ENCODE measurements at places on chromosomes 11 and 22.

- peak; percentile 47 for DNase-seq
These were observed 283.0 kb downstream of the DDX10 start for GRCh38 chr11:108947654-108948570.

DNA sequence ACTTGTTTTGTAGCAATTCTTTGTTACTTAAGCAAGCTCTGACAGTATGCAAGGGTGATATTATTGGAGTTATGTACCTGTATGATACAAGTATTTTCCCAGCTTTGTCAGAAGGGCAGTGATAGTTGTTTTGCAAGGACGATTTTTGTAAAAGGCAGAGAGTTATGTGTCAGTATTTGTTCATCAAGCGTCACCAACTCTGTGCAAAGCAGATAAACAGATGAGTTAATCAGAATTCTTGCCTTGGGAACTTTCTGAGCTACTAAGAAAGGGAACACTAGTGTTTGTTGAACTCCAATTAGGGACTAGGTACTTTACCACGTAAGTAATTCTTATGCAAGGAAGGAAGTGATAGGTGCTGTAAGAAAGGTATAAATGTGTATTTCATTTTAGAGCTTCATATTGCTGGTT is 1.4 kb downstream of the USP47 start:
- DNase-seq: peak; percentile 33

DNA sequence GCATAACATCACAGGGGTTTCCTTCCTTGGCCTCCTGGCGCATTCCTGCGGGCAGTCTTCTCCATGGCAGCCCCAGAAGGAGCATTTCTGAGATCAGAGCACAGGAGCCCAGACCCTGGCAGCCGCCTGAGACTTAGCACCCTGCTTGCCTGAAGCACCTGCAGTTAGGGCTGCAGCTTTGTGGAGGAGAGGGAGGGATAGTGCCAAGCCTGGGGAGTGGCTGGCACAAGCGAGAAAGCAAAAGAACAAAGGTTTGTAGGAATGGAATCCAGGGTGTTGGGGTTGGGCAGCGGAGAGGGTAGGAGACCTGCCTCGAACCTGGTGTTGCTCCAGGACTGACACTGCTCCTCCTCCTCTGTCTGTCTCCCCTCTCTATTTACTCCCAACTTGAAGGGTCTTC is 66.9 kb downstream of the SCN3B start:
- DNase-seq: peak; percentile 63

DNA sequence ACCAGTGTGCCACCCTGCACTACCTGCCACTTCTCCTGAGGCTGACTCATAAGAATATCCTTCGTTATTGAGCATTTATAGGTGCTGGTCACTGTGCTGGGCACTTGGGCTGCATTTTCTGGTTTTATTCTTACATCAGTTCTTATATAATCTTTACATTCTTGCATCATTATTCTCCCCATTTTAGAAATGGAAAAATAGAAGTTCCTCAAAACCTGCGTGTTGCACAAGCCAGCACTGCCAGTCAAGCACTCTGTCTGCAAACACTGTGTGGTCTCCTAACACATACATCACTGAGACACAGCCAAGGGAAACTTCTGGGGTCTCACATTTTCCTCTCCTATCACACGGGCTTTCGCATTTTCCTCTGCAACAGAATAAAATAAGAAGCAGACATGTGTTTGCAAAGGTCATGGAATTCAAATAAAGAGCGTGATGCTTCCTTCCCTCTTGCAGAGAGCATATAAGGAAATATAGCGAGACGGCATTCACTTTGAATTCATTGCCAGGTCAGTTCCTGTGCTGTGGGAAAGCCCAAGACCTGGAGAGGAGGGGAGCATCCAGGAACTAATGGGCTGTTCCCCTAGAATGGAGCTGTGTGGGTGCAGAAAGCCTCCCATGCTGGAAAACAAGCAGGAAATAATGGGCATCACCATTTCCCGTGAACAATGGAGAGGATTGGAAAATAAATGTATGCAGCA is 73.9 kb upstream of the SEZ6L start:
- no peak for DNase-seq

DNA sequence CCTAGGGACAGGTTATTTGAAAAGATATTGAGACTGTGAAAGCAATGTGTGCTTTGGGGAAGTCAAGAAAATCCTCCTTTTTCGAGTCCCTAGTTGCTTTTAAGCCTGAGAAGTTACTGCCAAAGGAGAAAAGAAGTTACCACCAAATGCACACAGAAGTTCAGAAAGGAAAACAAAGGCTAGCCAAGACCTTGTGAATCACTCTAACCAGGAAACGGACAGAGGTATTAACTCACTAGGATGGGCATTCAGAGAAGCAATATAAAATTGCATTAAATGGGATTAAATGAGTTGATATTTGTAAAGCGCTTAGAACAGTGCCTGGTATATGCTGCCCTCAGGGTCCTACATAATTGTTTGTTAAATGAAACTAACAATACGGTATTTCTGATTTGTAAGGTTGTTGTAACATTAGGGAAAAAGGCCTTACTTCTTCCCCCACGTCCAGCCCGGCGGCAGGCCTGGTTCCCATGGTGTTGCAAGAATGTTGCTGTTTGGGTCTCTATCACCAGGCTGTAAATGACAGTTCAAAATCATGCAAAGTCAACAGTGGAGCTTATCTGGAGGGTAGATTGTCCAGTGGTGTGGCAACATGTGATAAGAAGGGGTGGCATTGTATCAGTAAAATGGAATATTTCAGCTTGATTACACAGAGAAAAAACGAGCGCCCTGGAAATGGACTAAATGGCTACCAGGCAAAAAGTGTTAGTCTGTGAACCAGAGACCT is 7.1 kb downstream of the TMA7B start:
- DNase-seq: peak; percentile 11

GRCh38 chr11:70246196-70246595 is 24.3 kb upstream of the PPFIA1 start:
- DNase-seq: no peak

DNA sequence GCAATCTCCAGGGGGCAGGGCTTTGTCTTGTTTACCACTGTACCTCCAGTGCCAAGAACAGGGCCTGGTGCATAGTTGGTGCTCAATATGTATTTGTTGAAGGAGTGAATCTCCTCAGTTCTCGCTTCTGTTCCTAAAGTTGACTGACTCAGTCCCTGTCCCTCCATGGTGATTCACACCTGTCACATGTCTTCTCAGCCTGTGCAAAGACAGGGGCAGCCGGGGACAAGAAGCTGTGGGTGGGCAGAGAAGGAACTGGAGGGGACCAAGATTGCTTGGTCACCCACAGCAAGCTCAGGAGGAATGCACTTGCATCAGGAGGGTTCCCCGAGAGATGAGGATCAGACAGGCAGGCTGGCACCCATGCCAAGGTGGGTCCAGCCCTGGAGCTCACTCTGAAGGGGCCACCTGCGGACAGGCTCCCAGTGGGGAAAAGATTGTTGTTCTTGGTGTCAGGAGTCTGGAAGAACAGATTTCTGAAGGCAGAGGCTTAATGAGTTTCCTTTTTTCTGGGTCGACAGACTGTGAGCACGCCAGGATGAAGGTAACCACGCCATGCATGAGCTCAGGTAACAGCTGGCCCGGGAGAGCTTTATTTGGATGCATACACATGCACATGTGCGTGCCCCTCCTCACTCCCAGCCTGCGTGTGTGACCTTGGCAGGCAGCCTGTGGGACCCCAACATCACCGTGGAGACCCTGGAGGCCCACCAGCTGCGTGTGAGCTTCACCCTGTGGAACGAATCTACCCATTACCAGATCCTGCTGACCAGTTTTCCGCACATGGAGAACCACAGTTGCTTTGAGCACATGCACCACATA is 16.9 kb downstream of the IL17RA start:
- DNase-seq: no peak

DNA sequence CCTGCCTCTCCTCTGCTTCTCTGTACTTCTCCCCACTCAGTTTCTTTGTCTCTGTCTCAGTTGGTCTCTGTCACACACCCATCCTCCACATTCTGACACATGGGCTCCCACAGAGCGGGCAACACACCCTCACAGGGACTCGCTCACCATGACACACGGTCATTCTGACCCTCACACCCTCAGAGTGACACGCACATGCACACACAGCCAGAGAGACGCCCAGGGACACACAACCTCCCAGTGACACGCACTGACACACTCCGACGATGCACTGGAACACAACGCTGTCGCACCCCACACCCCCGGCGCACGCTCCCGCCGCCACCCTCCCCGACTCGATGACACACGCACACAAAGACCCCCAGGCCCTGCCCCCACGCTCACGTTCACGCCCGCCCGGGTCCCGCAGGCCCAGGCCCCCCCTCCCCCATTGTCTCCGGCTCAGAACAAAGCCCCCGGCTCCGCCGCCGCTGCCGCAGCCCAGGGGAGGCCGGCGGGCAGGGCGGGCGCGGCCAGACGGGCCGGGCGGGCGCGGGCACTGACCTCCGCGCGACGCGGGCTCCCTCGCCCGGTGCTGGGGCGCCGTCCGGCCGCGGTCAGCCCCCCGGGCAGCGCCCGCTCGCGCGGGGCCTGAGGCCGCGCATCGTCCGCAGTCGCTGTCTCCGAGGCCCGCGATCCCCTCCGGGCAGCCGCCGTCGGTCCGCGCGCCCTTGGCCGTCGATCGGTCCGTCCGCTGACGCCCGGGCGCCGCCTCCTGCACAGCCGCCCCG is 404 bp downstream of the DCHS1 start:
- no peak for DNase-seq

- no peak for DNase-seq
These were observed 119.6 kb downstream of the NAV2 start for GRCh38 chr11:19832086-19832750.

- DNase-seq: no peak
These were observed 1312.9 kb downstream of the FAM181B start for GRCh38 chr11:81420668-81421250.

- DNase-seq: no peak
These were observed 19.9 kb downstream of the SYN3 start for GRCh38 chr22:33038131-33038772.

DNA sequence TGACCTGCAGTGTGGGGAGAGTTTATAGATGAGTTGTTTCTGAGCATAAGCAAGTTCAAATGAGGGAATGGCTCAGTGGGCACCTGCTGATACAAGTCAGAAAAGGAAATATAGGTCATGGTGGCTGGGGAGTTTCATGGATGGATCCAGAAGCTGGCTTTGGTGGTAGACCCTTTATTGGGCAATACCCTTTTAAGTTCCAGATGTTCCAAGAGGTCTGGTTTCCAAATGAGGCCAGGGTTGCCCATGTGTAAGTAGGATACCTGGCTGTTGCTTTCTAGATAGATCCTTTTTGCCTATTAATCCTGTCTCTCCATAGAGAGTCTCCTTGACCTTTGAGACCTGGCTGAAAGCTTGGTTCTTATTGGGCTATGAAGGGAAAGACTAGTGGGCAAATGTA is 2.2 kb downstream of the STIM1 start:
- no peak for DNase-seq

DNA sequence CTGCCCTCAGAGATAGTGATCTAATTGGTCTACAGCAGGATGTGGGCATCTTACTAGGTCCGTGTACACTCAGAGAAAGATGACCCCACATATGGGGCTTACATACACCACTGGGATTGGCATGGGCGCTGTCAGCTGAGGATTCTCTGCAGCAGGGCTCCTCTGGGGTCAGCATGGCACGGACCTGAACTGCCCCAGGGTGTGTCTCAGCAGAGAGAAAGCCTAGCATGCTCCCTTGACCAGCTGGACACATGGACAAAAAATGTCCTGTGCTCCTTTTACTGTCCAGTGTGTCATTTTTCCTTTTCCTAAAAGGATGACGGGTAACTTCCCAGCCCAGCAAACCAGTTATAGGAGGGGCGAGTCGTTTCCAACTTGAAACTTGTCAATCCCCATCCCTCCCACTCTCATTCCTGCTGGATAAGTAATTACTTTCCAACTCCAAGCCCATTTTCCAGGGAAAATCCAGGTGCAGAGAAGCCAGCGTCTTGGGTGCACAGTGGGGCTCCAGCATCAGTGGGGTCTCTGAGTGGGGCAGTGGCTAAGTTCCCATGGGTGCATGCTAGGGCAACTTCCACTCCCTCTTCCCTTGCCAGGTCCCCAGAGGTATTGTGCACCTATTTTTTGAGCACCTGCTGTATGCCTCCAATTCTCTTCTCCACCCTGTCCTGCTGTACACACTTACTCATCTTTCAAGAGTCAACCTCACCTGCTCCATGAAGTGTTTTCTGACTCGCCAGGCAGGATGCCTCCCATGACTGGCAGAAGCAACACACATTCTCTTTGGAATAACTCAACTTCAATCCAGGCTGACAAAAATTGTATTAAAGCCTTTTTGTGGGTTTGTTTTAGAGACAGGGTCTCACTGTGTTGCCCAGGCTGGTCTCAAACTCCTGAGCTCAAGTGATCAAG is 5.0 kb downstream of the VSTM5 start:
- no peak for DNase-seq

DNA sequence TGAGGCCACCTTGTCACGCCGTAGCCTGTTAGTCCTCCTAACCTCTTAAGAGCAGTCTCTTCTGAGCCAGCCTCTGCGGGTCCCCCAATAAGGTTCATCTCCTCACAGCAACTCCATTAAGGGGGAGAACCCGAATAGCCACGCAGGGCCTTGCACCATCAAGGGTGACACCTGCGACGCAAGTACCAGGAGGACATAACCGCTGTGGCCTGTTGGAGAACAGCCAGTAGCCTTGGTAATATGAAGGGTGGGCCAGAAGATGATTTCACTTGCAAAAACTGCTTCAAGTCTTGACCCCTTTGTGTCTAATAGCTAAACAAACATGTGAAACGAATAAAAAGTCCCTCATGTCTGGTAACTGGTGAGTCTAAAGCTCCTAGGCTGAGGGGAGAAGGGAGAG is 14.8 kb downstream of the ARFGAP2 start:
- DNase-seq: no peak

GRCh38 chr11:35629914-35630313 is 11.7 kb downstream of the FJX1 start:
- DNase-seq: peak; percentile 85

DNA sequence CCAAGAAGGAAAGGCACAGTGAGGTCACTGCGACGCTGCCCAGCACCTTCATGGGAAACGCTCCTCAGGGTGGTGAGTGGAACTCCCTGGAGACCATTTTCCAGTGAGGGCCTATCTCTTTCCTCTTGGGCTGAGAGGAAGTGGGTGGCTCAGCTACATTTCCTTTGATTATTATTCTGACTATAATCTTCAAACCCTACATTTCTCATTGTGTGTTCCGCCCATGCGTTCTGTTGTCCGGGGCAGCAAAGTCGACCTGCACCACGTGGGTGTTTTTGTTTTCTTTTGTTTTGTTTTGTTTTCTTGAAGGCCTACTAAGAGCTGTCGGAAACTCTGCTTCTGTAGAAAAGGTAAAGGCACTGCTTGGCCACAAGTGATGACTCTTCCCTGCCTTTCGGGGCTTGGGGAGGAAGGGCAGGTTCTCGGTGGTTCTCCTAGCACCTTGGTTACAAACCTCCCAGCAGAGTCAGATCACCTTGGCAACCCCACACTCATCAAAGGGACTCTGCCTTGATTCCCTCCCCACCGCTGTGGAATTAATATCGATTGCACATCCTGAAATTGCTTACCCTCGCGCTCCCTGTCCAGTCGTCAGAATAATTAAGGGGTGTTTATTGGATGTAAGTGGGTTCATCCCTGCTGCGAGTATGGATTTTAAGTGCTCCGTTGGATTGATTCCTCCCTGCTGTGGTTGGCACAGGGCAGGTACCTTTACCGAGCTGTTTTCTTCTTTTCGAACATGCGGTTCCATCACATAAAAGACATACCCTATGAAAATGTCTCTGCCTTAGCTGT is 7.3 kb downstream of the PARVB start:
- DNase-seq: no peak
